Tracheal epithelial cell (primary cell): ENCODE measurements at places on chromosomes 2 and 18. TPM values are rescaled to one million over a fixed set of nuclear protein-coding genes. Genes with fewer than 3 reads are reported as not detected.

Gene OTOS
- total RNA-seq = not detected in 2 replicates

Gene ZNF396
- total RNA-seq = 0.72 and 1.5 TPM in 2 replicates

Gene CYRIA
- total RNA-seq = 2.1 and 4.3 TPM in 2 replicates

Gene ERBB4
- under 0.01 and 0.24 TPM in 2 replicates for total RNA-seq

Gene ATP8B1
- 29.2 and 39.0 TPM in 2 replicates for total RNA-seq

Gene TACR1
- total RNA-seq = not detected in 2 replicates

Gene ABCG8
- total RNA-seq = under 0.01 TPM in 1 of 2 replicates, not detected in the other

Gene KLF7
- total RNA-seq = 28.4 and 34.1 TPM in 2 replicates

Gene POLR1B
- total RNA-seq = 27.5 and 37.3 TPM in 2 replicates

Gene ALLC
- total RNA-seq = not detected in 2 replicates

Gene NDUFV2
- 97.1 and 110 TPM in 2 replicates for total RNA-seq

Gene LRP1B
- total RNA-seq = under 0.01 TPM in 1 of 2 replicates, not detected in the other

Gene DYNC2LI1
- total RNA-seq = 11.1 and 14.9 TPM in 2 replicates

Gene SERPINB5
- 883 and 1,115 TPM in 2 replicates for total RNA-seq

Gene CD226
- under 0.01 and 1.9 TPM in 2 replicates for total RNA-seq

Gene AKAIN1
- total RNA-seq = not detected in 2 replicates

Gene DAW1
- 0.64 and 1.4 TPM in 2 replicates for total RNA-seq

Gene WBP1
- total RNA-seq = 29.6 and 32.8 TPM in 2 replicates

Gene RFX8
- total RNA-seq = not detected in 2 replicates

Gene PCARE
- total RNA-seq = not detected in 2 replicates

Gene BOK
- 27.5 and 48.2 TPM in 2 replicates for total RNA-seq

Gene CYBRD1
- 27.7 TPM in 2 replicates for total RNA-seq

Gene INPP5D
- 21.9 and 66.3 TPM in 2 replicates for total RNA-seq

Gene MSH6
- 26.6 and 34.5 TPM in 2 replicates for total RNA-seq

Gene KLHL14
- 0.24 TPM in 1 of 2 replicates, not detected in the other for total RNA-seq

Gene NOL4
- total RNA-seq = under 0.01 TPM in 1 of 2 replicates, not detected in the other

Gene ALPI
- not detected in 2 replicates for total RNA-seq

Gene CLHC1
- 2.9 and 6.0 TPM in 2 replicates for total RNA-seq

Gene FAP
- total RNA-seq = 0.85 and 2.7 TPM in 2 replicates

Gene MOCOS
- total RNA-seq = 15.9 and 32.6 TPM in 2 replicates

Gene SS18
- 84.2 and 150 TPM in 2 replicates for total RNA-seq

Gene KIF1A
- 0.72 TPM in 1 of 2 replicates, not detected in the other for total RNA-seq
